RKO (cell line): ENCODE measurements at places on chromosomes 3 and 15.

- DNase-seq = no peak
Measured at GRCh38 chr3:52120556-52121463, 33.4 kb downstream of the POC1A start.

DNA sequence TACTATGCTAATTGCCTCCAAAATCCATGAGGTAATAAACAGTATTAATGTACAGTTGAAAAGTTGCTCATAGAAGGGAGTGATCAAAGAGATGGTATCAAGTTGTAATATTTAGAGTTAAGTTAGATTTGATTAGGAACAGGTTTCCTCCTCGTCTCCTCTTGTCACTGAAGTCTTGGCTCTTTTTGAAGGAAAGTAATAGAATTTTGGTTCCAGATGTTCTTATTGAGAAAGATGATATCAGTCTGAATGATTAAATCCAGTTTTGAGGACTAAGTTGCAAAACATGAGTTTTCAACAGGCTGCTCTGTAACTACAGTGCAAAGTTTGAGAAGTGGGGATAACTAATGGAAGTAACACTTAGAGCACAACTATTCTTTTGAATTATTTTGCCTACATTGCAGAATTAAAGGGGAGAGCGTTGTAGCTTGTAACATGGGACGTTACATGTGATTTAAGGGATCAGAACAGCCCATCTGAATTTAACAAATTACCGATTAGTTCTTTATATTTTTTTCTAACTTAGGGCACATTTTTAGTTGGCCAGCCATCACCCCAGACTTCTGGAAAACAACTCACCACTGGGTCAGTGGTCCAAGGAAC, 48.3 kb downstream of the MAP6D1 start:
- DNase-seq = no peak

DNA sequence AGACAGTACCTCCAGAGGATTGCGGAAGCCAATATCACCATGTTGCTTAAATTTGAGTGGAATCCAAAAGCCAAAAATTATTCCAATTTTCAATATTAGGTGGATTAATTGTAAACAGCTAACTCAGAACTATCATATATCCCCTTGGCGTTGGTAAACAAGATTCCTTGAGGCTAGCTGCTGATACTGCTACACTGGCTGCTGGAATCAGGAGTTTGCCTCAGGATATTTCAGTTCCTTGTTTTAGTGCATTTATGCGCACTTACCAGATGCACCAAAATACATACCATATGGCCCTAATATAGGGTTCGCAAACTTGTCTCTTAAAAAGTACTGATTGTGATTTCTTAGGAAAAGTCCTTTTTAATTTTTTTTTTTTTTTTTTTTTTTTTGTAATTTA, 605.2 kb upstream of the NAALADL2 start:
- DNase-seq = no peak

- DNase-seq = no peak
Measured at GRCh38 chr3:184801241-184801785, 10.7 kb upstream of the VPS8 start.

- no peak for DNase-seq
Measured at GRCh38 chr3:43034911-43035310, 55.8 kb downstream of the GASK1A start.

DNA sequence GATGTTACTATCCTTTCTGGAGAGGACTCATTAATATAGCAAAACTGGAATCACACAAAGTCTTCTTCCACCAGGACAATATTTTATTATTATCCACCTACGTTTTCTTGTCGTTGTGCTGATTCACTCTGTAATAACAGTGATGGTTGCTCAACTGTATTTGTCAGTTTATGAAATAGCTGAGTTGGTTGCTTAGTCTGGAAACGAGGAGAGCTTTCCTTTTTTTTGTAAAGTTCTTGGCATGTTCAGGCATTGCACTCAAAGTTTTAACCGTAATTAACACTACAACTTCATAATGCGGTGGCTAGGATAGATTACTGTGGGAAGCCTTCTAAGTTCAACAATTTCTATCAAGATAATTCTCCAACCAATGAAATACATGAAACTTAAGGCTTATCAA, 131.2 kb downstream of the RAP2B start:
- no peak for DNase-seq

DNA sequence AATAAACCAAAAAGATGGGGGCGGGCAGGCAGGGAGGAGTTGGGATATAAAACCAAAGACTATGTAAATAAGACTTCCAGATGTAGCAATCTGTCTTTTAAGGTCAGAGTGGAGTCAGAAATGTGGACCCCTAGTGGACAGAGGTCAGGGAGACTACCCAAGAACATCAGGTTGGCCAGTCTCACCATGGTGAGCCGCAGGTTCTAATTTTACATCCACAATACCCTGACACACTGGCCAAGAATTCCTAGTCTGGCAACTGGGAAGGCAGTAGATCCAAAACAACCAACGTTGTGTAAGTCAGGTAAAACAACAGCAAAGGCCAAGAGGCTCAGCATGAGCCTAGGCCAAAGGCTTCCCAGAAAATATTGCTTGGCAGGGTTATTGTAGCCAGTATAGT, 203.4 kb downstream of the FOXP1 start:
- DNase-seq = no peak
